ENCODE measurements at places on chromosomes 2 and 18.

DNA sequence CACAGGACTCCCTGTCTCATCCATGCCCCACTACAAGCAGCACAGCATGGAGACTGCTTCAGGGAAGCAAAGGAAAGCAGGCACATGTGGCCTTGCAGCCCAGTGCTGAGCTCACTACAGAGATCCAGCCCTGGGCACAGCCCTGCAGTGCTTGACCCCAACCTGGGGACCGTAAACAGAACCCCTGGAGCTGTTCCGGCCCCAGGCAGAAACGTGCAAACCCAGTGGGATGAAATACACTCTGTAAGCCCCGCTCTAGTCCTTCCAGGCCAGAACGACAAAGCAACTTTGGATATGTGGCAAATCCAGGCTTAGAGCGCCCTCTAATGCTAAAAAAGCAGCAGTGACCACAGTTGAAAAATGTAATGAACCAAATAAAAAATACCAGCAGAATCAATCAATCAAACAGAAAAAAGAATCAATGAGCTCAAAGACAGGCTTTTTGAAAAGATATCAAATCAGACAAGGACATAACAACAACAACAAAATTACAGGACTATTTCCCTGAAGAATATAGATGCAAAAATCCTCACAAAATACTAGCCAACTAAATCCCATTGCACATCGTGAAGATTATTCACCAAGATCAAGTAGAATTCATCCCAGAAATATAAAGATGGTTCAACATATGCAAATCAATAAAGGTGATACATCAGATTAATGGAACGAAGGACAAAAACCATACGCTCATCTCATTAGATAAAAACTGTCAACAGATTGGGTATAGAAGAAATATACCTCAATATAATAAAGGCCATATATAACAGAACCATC, 45.6 kb downstream of the ZNF519 start:
- DNase-seq = no peak

GRCh38 chr2:148640767-148641166, 3.8 kb upstream of the EPC2 start:
- no peak for DNase-seq

DNA sequence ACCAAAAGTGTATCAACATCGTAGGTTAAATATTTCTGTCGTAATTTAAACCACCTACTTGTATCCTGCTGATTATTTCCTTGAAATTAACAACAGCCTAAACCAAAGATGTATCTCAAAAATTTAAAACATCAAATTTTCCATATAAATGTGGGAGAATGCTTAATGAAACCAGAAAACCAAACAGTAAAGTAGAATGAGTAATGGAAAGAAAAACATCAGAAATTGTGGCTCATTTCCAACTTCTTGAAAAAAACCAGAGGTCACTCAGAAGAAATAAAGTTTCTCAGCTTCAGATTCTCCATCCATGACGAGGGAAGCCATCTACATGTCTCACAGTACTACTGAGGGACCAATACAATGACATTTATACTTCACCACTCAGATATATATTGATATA, 296.5 kb downstream of the NOL4 start:
- DNase-seq = no peak

DNA sequence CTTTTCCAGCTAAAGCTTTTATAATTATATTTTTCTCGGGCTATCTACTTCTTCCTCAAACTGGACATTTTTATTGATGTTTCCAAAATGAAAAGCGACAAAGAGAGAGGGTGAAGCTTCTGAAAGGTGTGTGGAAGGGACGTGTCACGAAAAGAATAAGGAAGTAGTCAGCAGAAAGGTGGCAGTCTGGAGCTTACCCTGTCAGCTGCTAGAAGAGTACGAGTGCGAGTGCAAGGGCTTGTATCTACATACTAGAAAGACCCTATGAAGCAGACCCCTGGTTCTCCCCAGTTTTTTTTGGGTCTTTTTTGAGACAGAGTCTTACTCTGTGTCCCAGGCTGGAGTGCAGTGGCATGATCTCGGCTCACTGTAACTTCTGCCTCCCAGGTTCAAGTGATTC, 14.6 kb downstream of the FHL2 start:
- no peak for DNase-seq

DNA sequence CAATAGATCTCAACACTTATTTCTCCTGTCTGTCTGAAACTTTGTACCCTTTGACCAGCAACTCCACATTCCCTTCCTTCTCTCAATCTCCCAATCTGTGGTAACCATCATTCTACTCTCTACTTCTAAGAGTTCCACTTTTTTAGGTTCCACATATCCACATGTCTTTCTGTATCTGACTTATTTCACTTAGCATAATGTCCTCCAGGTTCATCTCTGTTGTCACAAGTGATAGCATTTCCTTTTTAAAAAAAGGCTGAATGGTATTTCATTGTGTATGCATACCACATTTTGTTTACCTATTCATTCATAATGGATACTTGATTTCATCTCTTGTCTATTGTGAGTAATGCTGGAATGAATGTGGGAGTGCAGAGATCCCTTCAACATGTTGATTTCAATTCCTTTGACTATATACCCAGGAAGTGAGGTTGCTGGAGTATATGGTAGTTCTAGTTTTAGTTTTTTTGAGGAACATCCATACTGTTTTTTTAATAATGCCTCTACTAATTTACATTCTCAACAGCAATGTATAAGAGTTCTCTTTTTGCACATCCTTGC, 18.8 kb upstream of the MMADHC start:
- DNase-seq = no peak

Measured in stimulated activated CD4-positive, alpha-beta T cell treated with anti-CD3 and anti-CD28 coated beads, Interleukin-12 subunit alpha, Interleukin-12 subunit beta, amount 100 ng/mL, for 24 hours (primary cell).